Activated CD4-positive, alpha-beta T cell treated with anti-CD3 and anti-CD28 coated beads for 36 hours (primary cell): ENCODE measurements at places on chromosomes 5 and 9.

GRCh38 chr5:95331358-95331757 lies 46.5 kb upstream of the MCTP1 start:
- no peak for DNase-seq

GRCh38 chr5:8505196-8505595 lies 636.2 kb downstream of the MTRR start:
- DNase-seq: no peak

- no peak for DNase-seq
Measured at GRCh38 chr5:124728968-124729332, 17.5 kb downstream of the ZNF608 start.

- no peak for DNase-seq
Measured at GRCh38 chr5:178206166-178207101, 2.1 kb downstream of the HNRNPAB start.

DNA sequence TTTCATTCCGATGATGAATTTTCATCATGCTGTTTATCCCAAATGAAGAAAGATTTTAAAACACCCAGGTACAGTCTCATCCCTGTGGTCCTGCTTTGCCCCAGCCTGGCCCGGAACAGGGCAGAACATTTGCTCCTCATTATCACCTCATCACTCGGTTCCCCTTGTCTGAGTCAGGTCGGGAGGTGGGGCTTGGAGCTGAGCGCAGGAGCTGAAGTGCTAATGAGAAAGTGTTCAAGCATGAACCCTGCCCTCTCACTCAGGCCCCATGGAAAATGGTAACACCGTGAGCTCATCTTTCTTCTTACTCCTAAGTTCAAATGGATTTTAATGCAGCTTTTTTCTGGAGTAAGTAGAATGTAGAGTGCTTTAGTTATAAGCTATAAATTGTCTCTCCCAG lies 466.2 kb downstream of the KDM4C start:
- no peak for DNase-seq

GRCh38 chr5:142720641-142721271 lies 34.9 kb upstream of the FGF1 start:
- DNase-seq: no peak

- no peak for DNase-seq
Measured at GRCh38 chr9:133419005-133419404, 1.2 kb upstream of the REXO4 start.

DNA sequence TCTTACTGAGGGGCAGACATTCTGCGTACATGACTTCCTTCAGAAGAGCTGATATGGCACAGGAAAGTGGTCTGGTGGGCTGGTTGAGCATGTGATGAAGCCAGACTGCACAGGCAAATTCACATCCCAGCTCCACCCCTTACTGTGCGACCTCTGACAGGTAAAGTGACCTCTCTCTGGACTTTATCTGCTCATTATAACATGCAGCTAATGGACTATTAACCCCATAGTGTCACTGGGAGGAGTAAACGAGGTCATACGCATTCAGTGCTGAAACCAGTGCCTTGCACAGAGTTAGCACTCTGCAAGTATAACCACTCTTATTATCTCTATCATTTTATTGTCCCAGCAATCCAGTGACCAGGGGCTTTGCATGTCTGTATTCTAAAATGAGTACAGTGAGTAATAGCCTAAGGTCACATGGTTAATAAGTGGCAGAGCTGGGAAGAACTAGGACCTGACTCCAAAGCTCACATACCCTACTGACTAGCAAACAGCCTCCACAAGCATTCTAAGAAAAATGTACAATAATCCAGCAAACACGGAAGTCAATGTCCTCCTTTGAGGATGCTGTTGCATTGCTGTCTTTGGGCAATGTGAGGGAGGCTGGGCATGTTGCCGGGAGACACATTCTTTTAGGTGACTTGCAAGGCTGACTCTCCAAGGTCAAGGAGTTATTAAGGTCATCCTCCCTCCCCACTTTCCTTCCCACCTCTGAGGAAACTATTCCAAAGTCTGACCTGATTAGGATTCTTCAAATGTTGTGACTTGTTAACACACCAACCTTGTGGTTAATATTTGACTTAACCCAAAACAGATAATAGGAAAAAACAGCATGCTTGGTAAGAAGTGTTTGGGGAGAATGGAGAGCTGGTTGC lies 19.0 kb downstream of the GLRX start:
- no peak for DNase-seq

DNA sequence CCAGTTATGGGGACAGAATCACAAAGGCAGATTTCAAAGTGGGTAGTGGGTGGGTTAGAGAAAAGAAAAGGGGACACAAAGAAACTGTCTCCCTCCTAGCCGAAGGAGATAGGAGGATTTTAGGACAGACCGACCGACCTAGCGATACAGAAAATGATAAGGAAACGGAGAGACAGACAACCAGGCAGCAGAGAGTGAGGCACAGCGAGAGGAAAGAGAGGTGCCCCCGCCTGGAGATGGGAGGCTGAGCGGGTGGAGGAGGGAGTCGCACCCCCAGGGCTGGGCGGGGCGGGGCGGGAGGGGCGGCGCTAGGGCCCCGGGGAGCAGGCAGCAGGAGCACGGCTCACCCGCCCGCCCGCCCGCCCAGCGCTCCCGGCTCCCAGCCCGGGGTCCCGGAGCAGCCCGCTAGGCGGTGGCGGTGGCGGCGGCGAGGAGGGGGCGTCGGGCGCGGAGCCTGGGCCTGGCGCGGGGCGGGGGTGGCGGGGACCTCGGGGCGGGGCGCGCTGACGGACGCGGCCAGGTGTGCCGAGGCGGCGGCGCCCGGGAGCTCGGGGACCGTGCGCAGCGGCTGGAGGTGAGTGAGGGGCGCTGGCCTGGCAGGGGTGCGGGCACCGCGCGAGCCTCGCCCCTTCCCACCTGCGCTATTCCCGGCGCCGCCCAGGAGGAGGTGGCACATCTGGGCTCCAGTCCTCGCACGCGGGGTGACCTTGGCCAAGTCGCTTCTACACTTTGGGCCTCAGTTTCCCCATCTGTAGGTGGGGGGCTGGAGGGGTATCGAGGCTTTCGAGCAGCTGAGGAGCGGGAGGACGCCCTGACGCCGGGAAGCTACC lies 15.9 kb upstream of the SYNPO start:
- DNase-seq: peak; percentile 62

GRCh38 chr9:90175257-90175656 lies 467.4 kb downstream of the DIRAS2 start:
- DNase-seq: no peak

GRCh38 chr9:2638871-2639673 lies 17.5 kb downstream of the VLDLR start:
- DNase-seq: no peak

DNA sequence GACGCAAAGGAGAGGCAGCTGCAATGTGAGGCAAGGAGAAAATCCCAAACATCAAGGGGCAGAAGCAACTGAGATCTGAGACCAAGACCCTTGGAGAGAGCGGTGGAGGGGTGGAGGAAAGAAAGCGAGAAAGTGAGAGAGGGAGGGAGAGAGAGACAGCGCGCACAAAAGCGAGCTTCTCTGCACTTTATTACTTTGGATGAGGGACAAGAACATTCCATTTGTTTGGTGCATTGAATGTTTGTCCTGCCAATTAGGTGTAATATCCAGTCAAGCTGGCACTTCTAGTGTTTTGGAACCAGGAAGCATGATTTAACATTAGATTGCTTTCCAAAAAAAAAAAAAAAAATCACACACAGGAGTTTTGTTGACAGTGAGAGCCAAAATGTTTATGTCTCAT lies 1.4 kb downstream of the CAST start:
- DNase-seq: no peak

DNA sequence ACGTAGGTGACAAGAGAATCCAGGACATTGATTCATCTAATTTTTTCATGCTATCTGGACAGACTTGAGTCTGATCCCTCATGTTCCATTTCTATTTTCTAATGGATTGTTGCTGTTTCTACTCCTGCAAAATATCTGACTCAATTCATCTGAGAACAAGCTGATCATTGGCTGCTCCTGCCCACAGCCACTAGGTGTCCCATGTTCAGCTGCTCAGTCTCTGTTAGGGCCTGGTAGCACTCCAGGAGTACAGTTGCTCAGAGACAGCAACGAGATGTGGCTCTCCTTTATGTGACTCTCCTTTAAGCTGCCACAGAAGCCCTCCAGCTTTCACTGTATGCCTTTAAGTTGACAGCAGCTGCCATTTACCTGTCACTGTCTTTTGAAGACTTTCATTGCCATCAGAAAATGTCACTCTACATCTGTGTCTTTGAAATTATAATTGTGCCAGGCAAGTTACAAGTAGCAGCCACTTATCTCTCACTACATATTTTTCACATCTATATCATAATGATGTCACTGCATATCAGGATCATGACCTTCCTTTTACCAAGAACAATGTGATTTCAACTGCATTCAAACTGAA lies 1944.2 kb upstream of the NUDT12 start:
- no peak for DNase-seq

DNA sequence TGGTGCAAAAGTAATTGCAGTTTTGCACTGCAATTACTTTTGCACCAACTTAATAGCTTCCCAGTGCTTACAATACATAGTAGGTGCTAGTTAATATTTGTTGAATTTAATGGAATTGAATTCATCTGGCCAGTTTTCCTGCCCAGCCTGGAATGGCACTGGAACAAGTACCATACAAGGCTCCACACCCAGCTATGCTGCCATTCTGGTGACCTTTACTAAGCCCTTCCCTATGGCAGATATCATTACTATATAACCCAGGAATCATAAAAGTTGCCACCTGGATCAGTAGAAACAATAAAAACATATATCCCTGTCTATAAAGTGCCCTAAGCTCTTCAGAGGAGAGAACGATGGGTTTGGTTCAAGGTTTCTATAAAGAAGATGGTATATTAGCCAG lies 22.4 kb upstream of the TRIM36 start:
- DNase-seq: no peak

GRCh38 chr9:107635803-107636174 lies 146.2 kb upstream of the KLF4 start:
- DNase-seq: no peak

- no peak for DNase-seq
Measured at GRCh38 chr5:118590806-118591205, 397.5 kb downstream of the DTWD2 start.

DNA sequence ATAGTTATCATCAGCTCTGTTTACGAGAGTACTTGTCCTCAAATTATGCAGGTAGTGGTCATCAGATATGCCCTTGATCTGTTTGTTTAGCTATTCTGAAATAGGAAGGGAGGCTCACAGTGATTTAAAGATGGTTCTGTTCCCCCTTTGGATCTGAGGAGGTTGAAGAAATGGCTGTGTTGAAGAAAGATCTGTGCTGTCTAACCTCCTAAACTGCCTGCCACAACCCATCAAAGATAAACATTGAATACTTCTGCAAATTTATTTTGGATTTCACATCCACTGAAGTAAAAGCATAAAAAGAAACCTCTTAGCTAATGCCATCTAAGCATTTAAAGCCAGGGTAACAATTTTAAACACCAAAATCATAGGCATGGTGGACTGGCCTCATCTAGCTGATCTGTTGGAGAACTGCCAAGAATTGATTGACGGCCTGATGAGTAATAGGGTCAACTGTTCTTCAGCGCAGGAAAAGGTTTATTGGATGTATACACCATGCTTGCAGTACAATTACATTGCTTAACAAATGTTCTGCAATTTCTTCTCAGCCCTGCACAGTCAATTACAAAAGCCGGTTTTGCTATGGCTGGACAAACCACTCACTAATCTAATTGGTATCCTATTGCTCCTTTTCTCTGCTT lies 97.6 kb downstream of the SEMA6A start:
- DNase-seq: no peak

- no peak for DNase-seq
Measured at GRCh38 chr9:106693558-106693957, 169.4 kb upstream of the ZNF462 start.

- no peak for DNase-seq
Measured at GRCh38 chr5:99724732-99725290, 796.0 kb upstream of the CHD1 start.

GRCh38 chr5:149608936-149609545 lies 27.7 kb downstream of the ARHGEF37 start:
- no peak for DNase-seq

GRCh38 chr5:102778478-102778877 lies 23.4 kb downstream of the PAM start:
- DNase-seq: no peak

DNA sequence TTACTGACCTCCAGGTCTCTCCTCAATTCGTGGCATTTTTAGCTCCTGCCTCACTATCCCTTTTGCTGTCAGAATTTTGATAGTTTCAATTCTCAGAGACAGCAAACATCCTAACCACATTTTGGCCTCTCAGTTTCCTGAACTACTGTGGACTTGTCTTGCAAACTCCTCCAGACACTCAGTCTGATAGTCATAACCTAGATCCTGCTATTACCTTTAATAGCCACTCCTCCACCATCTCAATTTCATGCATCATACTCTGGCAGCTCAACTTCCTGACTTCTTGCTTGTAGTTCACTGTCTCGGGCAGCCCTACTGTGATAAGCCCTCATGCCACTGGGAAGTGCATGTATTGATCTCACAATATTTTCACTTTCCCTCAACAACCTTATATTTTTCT lies 481.8 kb upstream of the CDH18 start:
- DNase-seq: no peak

GRCh38 chr5:115892021-115892420 lies 50.3 kb downstream of the AP3S1 start:
- DNase-seq: no peak

- DNase-seq: no peak
Measured at GRCh38 chr5:1380910-1381309, 36.0 kb upstream of the CLPTM1L start.

DNA sequence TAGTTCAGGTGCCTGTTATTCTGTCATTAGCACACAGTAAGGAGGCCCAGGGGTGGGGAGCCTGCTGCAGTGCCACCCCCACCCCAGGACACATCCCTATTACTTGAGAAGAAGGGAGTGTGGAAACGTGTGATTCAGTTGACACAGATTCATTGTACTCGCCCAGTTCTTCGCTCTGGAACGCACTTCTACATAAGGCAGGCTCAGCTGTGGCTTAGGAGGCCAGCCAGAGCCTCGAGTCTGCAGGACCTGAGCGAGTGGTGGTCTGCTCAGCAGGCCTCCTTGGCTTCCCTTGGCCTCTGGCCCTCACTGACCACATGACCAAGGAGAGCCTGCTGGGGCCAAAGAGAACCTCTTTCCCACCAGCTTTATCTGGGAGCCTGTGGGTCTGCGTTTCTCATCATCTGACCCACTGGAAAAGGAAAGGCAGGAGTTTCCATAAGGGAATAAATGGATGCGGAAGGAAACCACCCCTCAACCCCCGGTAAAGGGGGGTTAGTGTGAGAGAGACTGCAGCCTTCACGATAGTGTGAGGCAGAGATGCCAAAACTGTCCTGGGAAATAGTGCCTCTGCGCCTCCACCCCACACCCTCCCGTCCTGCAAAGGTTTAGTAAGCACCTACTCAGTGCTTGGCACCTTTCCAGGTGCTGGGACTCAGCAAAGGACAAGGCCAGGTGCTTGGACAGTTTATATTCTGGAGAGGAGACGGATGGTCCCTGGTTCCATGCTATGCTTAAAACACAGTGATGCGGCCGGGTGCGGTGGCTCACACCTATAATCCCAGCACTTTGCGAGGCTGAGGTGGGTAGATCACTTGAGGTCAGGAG lies 73.7 kb downstream of the PPARGC1B start:
- no peak for DNase-seq

GRCh38 chr9:124454791-124455443 lies 4.7 kb downstream of the ADGRD2 start:
- DNase-seq: no peak
